ENCODE measurements at places on chromosomes 7 and 10.

DNA sequence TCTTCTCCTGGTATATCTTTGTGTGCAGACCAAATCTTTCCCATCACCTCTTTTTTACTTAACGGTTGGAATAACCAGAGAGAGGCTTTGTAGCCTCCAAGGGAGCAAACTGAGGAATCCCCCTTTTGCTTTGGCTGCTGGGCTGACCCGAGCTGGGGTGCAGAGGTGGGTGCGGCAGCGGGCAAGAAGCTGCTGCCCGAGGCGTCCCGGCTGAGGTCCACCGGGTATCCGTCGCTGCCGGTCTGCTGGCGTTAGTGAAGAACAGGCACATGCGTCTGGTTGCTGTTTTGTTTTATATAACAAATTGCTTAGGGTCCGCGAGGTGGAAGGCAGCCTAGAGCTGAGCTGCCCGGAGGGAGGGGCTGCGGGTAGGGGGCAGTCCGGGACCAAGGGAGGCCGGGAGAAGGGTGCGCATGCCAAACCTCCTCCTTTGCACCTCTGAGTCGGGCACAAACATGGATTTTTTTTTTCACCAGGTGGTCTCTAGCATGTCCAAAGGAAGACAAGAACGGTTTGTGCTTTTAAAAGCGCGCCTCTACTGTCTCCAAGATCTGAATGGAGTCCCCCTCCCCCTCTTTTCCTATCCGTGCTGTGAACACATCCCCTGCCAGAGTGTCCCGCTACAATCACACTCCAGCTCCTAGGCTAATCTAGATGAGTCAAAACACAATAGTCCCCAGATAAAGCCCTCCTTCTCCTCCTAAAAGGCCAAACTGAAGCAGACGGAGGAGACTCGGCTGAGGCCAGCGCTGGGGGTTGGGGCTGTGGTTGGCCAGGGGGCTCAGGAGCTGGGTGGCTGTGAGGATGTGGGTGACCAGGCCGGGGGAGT is 6.8 kb upstream of the GATA3 start:
- no peak for DNase-seq

DNA sequence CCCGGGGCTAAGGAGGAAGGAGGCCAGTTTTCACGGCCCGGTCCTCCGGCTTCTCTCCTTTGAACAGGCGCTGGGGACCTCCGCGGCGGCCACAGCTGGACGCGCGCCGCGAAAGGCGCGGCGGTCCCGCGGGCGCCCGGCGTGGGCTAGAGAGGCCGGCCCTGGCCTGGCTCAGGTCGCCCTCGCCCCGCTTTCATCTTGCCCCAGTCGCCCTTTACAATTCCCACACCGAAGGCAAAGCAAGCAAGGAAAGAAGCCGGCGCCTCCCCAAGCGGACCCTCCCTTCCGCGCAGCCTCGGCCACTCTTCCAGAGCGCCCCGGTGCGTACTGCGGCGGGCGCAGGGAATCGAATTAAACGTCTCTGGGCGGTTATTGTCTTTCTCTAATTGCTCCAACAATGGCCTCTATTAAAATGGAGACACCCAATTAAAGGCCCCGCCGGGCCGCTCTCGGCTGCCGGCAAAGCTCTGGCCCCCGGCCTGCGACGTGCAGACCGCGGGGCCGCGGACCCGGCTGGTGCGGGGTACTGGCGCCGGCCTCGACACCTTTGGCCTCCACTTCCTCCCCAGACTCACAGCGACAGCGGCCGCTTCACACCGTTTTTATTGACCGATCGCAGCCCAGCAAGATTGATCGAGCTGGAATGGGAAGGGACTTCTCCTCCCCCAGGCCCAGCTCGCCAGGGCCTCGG is 4.5 kb upstream of the GATA3 start:
- DNase-seq: no peak

- DNase-seq: no peak
These were observed 444.4 kb upstream of the CHRM2 start for GRCh38 chr7:136424058-136424457.

GRCh38 chr7:39741942-39742623 is 118.7 kb downstream of the RALA start:
- DNase-seq: no peak

GRCh38 chr7:109121599-109122300 is 552.1 kb downstream of the DNAJB9 start:
- DNase-seq: no peak

GRCh38 chr7:157022681-157023588 is 12.5 kb upstream of the MNX1 start:
- no peak for DNase-seq

GRCh38 chr10:8069627-8070026 is 15.1 kb downstream of the GATA3 start:
- DNase-seq: no peak

DNA sequence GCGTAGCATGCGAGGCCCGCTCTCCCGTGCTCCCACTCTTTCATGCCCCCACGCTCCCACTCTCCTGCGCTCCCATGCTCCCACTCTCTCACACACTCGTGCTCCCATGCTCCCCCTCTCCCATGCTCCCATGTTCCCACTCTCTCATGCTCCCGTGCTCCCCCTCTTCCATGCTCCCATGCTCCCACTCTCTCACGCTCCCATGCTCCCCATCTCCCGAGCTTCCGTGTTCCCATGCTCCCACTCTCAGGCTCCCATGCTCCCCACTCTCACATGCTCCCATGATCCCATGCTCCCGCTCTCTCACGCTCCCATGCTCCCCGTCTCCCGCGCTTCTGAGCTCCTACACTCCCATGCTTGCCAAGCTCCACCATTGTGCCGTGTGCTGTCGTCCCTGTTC is 84.4 kb upstream of the ANLN start:
- DNase-seq: no peak

DNA sequence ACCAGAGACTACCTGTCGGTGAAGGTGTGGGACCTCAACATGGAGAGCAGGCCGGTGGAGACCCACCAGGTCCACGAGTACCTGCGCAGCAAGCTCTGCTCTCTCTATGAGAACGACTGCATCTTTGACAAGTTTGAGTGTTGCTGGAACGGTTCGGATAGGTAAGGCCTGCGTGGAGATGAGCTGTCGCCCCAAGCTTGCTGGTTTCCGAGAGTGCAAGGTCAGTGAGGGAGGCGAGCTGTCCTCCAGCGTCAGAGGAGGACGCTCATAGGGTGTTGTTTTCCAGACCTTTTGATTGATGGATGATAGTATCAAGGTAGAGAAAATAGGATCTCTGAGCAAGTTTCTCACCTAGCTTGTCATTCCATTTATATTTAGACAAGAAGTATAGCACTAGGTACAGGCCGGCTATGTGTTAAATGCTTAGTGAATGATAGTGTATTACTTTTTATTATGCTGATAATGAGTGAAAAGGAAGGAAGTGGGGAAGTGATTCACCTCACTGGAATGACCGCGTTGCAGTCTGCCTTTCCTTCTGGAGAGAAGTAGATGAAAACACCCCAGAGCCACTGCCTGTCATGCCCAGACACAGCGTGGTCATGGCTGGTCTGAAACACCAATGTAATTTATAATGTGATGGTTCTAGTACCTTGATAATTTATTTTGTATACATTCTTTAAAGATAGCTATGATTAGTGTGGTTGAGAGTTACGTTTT is 33.9 kb downstream of the BNIP3 start:
- DNase-seq: no peak

- no peak for DNase-seq
These were observed 27.8 kb downstream of the COA1 start for GRCh38 chr7:43701500-43701854.

DNA sequence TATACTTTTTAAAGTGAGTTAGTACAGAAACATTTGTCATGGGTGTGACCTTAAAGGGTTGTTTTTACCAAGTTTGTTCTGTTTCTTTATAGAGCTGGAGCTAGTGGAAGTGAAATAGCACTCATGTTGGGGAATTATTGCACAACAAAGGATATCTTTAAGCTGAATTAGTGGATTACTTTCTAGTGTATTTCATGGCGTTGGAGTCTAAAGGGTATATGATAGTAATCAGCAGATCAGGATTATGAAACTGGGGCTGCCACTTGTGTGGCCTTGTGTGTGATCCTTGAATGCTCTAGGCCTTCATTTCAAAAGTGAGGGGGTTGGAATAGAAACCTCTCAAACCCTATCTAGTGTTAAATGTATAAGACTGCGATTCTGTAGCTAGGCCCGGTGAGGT is 123.6 kb downstream of the LYZL1 start:
- no peak for DNase-seq

DNA sequence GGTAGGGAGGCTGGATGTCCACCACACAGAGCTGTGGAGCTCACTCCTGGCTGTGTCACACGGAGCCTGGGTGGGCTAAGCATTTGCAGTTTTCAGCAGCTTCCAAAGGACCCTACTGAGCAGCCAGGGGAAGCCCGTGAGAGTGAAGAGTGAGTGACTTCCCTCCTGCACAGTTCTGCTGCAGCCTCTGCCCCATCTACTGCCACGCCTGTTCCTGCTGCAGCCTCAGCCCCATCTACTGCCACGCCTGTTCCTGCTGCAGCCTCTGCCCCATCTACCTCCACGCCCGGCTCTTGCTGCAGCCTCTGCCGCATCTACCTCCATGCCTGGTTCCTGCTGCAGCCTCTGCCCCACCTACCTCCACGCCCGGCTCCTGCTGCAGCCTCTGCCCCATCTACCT is 12.2 kb downstream of the ADAM8 start:
- no peak for DNase-seq

DNA sequence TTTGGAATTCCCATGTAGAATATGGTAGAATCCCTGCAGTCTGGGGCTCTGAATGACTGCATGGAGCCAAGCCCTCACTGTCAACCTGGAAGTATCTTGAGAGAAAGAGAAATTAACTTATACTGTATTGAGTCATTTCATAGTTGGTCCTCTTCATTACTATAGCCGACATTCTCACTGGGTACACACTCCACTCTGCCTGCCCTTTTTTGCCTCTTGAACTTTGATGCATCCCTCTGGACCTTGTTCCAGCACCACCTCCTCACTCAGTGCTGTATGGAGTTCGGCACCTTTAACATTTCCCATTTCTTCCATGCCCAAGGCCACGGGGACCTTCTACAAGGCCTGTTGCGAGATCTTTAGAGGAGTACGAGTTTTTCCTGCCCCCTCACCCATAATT is 4.6 kb upstream of the ARHGAP22 start:
- DNase-seq: no peak

- DNase-seq: peak; percentile 8
These were observed 175.8 kb downstream of the TNS3 start for GRCh38 chr7:47405921-47406800.

GRCh38 chr10:117955176-117955575 is 91.6 kb downstream of the RAB11FIP2 start:
- no peak for DNase-seq

- no peak for DNase-seq
These were observed 91.8 kb upstream of the LANCL2 start for GRCh38 chr7:55273186-55273980.

- DNase-seq: no peak
These were observed 780.8 kb upstream of the C7orf33 start for GRCh38 chr7:147809786-147810185.

GRCh38 chr10:44416936-44417335 is 32.0 kb upstream of the CXCL12 start:
- DNase-seq: no peak

GRCh38 chr7:84454174-84454959 is 259.8 kb upstream of the SEMA3A start:
- DNase-seq: no peak

DNA sequence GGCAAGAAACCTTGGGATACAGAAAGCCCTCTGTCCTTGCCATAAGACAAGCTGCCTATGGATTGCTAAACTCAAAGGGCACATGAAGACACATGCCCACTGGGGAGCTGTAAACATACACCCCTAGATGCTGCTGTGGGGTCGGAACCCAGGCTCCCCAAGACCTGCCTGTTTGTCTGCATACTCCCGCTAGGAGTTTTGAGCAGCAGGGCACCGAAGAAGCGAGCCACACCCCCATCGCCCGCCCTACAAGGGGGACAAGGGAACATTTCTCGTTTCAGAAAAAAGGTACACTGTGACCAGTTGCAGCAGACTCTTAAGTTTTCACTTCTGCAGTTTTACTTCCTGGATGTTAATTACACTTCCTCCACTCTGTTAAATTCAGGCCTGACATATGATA is 680.2 kb upstream of the GHITM start:
- DNase-seq: no peak

DNA sequence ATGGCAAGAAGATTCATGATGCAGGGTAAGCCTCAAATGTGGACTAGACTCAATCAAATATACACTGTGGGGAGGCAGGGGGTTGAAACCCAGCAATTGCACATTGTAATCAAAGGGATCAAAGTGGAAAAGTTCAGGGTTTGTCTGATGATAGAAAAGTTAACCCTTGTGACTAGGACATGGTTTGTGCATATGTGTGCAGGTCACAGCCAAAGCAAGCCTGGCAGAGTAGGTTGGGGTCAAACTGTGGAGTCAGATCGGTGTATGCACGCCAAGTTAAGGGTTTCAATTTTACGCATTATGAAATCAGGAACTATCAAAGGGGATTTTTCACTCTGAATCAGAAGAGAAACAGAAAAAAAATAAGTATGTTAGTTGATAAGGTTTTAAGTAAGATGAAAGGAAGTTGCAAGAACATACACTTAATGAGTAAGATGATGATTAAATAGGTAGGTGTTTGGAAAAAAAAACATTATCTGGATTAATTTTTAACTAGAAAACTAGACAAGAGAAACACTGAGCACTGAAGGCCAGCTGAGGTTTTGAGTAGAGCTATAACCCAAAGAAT is 188.3 kb downstream of the DGKB start:
- DNase-seq: no peak

DNA sequence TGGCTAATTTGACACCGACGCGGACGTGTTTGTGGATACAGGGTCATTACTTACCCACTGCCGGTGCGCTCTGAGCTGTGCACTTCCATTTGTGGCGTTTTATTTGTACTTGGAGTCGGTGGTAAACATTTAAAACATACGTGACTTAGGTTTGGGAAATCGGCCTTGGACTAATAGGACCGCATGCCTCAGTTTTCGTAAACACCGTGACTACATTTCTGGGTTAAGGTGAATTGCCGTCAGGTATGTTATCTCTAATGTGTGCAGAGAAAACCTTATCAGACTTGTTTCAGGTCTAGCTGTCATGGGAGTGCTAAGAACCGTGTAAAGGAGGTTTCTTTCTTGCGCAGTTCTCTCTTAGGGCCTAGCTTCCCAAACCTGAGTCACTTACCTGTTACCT is 51.7 kb upstream of the NCF1 start:
- no peak for DNase-seq

DNA sequence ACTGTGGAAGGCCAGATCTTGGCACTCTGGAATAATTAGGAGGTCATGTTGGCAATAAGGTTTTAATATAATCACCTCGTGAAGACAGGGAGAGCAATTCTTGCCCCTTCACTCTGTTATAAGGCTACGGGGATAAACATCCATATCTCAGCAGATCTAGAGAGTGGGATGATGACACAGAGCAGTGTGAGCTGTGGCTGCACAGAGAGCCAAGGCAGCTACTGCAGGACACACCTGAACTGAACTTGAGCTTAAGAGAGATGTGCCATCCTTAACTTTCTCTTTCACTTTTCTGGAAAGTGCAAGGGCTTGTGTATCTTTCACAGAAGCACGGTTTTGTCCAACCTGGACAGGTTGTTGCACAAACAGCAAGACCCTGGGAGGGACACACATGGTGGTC is 174.7 kb downstream of the GATA3 start:
- no peak for DNase-seq

GRCh38 chr7:142720986-142721385 is 28.3 kb upstream of the PRSS1 start:
- DNase-seq: no peak

Measured in NCI-H2171 (cell line).